ENCODE measurements at places on chromosomes 6 and 20.

DNA sequence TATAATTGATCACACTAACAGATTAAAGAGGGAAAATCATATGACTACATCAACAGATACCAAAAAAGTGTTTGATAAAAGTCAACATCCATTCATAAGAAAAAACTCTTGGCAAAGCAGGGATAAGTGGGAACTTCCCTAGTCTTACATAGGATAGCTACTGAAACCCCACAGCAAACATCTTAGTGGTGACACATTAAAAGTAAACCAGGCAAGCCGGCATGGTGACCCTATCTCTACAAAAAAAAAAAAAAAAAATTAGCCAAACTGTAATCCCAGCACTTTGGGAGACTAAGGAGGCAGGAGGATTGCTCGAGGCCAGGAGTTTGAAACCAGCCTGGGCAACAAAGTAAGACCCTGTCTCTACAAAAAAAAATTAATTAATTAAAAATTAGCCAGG lies 13.8 kb upstream of the CCND3 start:
- DNase-seq = no peak

DNA sequence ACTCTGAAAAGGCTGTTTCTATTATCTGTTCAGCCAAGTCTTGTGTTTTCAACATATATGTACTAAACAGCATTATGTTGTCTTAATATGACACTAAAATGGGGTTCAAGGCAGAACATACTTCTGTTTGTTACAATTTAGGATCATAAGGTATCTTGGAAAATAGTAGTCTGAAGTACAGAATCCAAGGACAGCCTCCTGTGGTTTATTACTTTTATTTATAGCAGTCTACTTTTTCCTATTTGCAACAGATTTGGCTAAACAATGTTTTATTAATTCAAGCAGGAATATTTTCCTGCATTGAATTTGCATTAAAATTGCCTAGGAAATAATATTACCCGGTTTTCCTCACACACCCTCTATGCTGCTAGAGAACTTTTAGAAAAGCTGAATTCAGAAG lies 67.7 kb downstream of the PLEKHG1 start:
- no peak for DNase-seq

DNA sequence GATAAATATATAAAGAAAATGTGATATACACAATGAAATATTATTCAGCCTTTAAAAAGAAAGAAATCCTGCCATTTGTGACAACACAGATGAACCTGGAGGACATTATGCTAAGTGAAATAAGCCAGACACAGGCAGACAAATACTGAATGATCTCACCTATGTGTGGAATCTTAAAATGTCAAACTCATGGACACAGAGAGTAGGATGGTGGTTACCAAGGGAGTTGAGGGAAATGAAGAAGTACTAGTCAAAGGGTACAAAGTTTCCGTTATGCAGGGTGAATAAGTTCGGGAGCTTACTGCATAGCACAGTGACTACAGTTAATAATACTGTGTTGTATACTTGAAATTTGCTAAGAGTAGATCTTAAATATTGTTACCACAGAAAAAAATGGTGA lies 14.6 kb upstream of the DEFB132 start:
- DNase-seq = no peak

- DNase-seq = no peak
Measured at GRCh38 chr6:56714273-56714672, 71.6 kb upstream of the DST start.

DNA sequence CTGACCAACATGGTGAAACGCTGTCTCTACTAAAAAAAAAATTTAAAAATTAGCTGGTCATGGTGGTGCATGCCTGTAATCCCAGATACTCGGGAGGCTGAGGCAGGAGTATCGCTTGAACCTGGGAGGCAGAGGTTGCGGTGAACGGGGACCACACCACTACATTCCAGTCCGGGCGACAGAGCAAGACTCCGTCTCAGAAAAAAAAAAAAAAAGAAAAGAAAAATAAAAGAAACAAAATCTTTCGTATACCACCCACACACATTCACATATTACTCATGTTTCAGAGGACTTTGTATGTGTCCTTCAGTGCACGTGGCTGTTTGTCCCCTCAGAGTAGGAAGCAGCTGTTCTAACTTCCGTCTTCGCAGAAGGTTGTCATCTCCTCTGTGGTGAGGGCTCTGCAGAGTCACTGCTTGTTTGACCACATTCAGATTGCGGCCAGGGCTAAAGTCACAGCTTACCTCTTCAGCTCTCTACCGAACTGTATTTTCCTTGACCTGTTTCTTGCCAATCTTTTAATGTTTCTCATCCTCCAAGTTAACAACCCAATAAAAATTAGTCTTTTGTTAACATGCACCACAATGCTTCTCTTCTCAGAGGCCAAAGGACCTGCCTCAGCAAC lies 36.6 kb upstream of the HIVEP1 start:
- DNase-seq = peak; percentile 1

- DNase-seq = no peak
Measured at GRCh38 chr6:107144014-107144413, 28.7 kb upstream of the BEND3 start.

- no peak for DNase-seq
Measured at GRCh38 chr6:11593096-11593495, 55.5 kb downstream of the TMEM170B start.

DNA sequence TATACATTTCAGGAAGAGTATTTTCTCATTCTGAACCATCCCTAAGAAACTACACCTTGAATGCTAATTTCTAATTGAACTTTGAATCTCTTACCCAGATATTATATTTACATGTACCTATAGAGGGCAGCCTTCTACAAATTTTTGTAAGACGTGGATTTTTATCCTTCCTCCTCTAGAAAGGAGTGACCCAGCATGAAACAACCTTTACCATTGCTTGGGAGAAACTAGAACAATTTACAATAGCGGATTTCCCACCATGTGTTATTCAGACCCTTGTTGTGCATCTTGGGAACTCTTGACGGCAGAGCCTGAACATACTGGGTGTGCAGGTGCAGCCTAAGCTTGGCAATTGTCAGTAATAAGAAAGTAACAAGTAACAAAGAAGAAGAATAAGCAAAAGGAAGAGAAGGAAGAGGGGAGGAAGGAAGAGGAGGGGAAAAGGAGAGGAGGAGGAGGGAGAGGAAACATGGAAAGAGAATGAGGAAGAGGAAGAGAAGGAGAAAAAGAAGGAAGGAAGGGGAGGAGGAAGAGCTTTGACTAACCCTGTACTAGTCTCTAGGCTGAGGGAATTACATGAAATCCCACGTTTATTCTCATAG lies 10.8 kb upstream of the TAAR1 start:
- no peak for DNase-seq

- DNase-seq = no peak
Measured at GRCh38 chr6:144219056-144219685, 66.0 kb upstream of the UTRN start.

GRCh38 chr20:11451793-11452291 lies 465.9 kb upstream of the BTBD3 start:
- DNase-seq = no peak

- no peak for DNase-seq
Measured at GRCh38 chr6:14401246-14401645, 283.7 kb downstream of the CD83 start.

DNA sequence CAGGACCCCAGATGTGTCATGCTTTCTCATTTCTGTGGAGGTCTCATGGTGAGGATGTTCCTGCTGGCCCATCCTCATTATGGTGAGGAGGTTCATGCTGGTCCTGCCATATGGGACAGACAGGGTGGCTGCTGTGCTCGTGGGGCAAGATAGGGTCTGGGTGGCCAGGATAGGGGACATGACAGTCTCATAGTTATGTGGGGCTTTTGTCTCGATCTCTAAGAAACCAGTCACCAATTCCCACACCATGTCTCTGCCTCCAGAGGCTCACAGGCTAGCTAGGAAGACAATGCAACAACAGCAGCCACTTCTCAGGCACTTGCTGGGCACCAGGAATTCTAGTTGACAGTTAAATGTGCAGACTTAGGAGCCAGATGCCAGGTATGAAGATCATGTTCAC lies 4.2 kb upstream of the MAPK13 start:
- DNase-seq = no peak

- no peak for DNase-seq
Measured at GRCh38 chr6:121732641-121733040, 297.2 kb downstream of the GJA1 start.

DNA sequence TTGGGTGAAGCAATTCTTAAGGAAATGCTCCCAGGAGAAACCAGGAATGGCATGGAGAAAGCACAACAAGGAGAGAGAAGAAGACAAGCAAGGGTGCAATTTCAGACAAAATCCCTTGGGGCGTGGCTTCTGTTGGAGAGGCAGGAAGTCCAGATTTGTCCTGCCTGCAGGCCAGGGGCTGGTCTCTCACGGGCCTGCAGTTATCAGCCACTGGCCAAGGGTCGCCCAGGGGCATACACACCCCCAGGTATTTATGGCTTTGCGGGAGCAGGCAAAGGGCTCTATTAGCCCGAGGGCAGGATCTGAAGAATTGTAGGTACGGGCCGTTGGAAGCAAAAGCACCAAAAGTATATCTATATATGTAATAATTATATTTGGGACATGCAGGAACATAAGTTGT lies 87.7 kb downstream of the IYD start:
- DNase-seq = no peak

DNA sequence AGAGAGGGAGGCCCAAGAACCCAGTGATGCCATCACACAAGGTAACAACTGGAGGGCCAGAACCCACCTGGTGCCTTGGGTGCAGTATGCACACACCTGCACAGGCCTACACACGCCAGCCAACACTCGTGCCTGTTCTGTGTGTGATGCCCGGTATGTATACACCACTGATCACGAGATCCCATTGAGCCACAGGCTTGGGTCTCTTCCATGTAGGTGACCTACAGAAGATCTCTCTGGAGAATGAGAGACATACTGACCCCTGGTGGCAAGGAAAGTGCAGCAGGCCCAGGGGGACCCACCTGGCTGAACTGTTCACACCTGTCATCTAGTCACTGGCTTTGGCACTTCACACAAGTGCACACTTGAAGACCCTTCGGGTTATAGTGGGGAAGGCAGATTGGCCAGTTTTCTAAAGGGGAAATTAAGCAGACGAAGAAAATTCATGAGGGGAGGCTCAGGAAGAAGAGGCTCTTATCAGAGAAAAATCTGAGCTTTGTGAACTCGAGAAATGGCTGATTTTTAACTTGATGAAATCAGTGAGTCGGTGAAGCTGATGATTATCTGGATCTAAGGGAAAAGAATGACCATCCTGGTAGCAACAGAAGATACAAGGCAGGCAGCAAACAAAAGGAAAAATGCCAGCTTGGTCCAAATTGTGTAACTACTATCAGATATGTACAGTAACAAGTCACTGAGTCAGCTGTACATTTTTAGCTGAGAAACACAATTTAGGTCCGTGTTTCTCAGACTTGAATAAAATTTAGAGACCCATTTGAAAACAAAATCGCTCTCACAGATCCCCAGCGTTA lies 69.1 kb upstream of the PBOV1 start:
- peak; percentile 28 for DNase-seq

GRCh38 chr6:11586117-11586516 lies 48.6 kb downstream of the TMEM170B start:
- no peak for DNase-seq

DNA sequence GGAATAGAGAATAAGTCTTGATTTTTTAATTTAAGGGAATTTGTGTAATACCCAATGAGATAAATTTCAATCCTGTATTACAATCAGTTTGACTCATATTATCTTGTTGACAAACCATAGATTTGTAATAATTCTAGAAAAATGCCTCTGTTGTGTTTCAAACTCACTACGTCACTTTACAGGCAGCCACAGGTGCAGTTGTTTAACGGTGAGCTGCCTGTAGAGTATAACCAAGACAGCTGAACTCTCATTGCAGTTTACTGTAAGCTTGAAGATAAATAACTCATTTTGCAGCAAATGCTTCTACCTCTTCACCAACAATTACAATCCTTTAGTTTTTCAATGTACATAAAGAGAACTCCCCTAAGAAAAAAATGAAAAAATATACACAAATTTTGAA lies 114.3 kb downstream of the PRKN start:
- DNase-seq = no peak

GRCh38 chr6:96276305-96276704 lies 245.3 kb upstream of the UFL1 start:
- DNase-seq = no peak

DNA sequence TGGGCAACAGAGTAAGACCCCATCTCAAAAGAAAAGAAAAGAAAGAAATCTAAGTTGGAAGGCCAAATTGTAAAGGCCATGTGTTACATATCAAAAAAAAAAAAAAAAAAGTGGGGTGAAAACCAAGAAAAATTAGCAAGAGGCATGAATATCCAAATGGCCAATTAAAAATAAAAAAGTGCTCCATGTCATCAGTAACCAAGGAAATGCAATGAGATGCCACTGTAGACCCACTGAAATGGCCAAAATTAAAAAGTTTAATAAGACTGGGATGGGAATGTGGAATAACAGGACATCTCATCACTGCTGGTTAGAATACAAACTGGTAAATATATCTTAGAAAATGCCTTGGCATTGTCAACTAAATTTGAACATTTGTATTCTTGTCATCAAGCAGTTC lies 30.1 kb upstream of the BCLAF1 start:
- DNase-seq = no peak

- DNase-seq = no peak
Measured at GRCh38 chr6:160327981-160328380, 20.2 kb upstream of the SLC22A3 start.

- no peak for DNase-seq
Measured at GRCh38 chr6:131532580-131533039, 40.4 kb upstream of the ARG1 start.

GRCh38 chr6:161890133-161890831 lies 616.4 kb upstream of the AGPAT4 start:
- DNase-seq = no peak

- no peak for DNase-seq
Measured at GRCh38 chr6:107103082-107103481, 12.2 kb downstream of the BEND3 start.

- DNase-seq = no peak
Measured at GRCh38 chr6:92723390-92723931, 695.9 kb downstream of the EPHA7 start.

DNA sequence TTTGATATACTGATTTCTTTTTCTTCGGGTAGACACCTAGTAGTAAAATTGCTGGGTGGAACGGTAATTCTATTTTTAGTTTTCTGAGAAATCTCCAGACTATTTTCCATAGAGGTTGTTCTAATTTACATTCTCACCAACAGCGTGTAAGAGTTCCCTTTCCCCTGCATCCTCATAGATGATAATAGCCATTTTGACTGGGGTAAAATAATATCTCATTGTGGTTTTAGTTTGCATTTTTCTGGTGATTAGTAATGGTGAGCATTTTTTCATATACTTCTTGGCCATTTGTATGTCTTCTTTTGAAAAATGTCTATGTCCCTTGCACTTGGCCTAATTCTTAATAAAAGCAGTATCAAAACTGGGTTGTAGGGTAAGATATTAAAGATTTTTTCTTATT lies 148.9 kb upstream of the SIM1 start:
- no peak for DNase-seq

- no peak for DNase-seq
Measured at GRCh38 chr6:107911692-107912091, 46.3 kb downstream of the SEC63 start.

DNA sequence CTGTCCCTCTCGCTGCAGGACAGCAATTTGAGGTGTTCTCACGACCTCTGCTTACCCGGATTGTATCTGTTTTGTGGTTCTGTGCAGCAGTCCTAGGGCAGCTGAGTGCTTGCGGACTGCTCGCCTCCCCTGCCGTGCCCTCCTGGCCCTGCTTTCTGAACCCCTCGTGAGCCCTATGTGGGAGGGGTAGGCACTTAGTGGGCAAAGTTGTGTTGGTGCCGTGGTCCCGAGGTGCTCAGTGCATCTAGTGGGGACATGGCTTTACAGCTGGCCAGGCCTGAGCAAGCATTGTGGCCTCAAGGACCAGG lies 5.2 kb downstream of the TMEM181 start:
- no peak for DNase-seq

Data from stimulated activated CD4-positive, alpha-beta T cell treated with anti-CD3 and anti-CD28 coated beads, TNF-alpha, amount 100 ng/mL, for 24 hours (primary cell).